Cerebellar nuclear complex (tissue), 1 donor: ENCODE measurements at places on chromosomes 4 and X.

- DNase-seq, result no peak
Observed at GRCh38 chrX:19860571-19860970, 26.8 kb downstream of the SH3KBP1 start.

- no peak for DNase-seq
Observed at GRCh38 chr4:4968161-4968725, 51.0 kb downstream of the CYTL1 start.

DNA sequence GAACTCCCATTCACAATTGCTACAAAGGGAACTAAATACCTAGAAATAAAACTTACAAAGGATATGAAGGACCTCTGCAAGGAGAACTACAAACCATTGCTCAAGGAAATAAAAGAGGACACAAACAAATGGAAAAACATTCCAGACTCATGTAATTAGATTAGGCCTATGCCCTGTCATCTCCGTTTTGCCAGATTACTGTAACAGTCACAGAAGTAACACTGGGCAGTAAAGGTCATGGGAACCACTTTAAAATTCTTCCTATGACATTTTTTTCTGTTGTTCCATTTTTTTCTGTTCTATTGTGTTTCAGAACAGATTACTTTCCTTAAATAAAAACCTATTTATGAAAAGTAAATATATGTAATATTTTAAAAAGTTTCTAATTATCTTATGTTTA lies 199.4 kb upstream of the CENPE start:
- no peak for DNase-seq

GRCh38 chrX:37958525-37959211 lies 47.7 kb upstream of the SYTL5 start:
- no peak for DNase-seq
